CD4-positive, alpha-beta T cell treated with Interleukin-6 at 100 ng/mL for 8 hours (primary cell): ENCODE measurements at places on chromosomes 1 and 21.

DNA sequence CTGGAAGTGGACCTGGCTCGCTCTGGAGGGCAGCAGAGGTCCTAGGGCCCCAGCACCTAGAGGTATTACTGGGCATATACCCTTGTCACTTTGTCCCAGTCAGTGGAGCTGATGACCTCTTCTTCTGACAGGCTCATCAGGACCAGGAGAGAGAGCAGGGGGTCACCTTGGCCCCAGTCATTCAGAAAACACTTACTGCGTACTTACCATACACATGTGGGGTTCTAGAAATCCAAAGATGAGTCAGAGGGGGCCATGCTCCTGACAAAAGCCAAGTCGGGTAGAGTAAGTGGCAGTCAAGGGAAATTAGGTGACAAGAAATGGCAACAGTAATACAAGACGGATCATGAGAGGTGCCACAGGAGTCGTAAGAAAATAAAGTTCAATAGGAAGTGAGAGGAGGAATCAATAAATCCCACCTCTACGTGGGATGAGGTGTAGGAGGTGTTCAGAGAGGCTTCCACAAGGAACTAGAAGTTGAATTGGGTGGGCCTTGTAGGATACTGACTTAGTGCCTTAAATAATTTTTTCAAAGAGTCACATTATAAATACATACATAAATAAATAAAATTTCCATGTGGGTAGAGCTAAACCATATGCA, 6.8 kb downstream of the KCNC4 start:
- DNase-seq, result no peak

- no peak for DNase-seq
These were observed 17.1 kb downstream of the ABCG1 start for GRCh38 chr21:42236014-42236413.

DNA sequence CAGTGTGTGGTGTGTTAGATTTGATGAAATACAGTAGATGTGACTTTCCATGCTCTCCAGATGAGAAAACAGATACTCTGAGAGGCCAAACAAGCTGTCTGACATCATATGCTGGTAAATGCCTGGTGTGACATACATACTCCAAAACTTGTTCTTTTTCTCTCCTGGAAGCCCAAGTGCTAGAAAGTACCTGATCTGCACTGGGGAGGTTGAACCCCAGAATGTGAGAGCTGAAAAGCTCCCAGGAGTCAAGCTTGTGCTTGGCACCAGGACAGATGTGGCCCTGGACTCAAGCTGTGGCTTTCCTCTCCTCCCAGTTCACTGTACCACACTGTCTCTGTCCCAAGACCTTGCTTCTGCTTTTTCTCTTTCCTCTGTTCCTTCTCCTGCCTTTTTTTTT, 389.0 kb upstream of the USP24 start:
- DNase-seq, result no peak

- DNase-seq, result no peak
These were observed 54.3 kb downstream of the GRIK1 start for GRCh38 chr21:29885491-29885890.

DNA sequence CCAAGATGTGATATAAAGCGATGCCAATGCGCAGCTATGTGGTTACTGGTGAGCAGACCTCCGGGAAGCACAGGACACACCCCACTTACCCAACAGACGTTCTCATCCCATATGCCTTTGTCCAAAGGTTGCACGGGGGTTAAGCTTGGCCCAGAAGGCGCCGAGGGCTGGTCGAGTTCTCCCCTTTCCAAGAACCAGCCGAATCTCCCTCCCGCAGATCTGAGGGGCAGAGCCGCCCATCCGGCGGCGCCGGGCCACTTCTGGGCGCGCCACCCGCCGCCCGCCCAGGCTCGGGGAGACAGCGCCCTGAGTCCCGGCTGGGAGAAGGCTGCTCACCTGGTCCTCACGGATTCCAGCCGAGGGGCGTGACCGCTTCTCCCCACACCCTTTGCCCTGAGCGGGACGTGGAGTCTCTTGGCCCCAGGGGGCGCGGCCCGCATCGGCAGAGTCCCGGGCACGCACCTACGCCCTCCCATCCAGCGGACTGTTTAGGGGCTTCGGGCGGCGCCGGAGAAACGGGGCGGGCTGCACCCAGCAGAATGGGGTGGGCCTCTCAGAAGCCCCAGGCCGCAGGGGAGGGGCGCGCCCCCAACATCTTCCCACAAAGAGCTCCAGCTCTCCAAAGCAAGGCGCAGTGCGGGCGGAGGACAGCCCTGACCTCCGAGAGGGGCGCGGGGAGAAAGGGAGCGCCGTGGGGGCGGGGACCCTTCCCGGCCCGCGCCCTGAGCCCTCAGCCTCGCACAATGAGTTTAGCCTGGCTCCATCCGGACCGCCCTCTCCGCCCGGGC, 615 bp downstream of the GPR161 start:
- no peak for DNase-seq

DNA sequence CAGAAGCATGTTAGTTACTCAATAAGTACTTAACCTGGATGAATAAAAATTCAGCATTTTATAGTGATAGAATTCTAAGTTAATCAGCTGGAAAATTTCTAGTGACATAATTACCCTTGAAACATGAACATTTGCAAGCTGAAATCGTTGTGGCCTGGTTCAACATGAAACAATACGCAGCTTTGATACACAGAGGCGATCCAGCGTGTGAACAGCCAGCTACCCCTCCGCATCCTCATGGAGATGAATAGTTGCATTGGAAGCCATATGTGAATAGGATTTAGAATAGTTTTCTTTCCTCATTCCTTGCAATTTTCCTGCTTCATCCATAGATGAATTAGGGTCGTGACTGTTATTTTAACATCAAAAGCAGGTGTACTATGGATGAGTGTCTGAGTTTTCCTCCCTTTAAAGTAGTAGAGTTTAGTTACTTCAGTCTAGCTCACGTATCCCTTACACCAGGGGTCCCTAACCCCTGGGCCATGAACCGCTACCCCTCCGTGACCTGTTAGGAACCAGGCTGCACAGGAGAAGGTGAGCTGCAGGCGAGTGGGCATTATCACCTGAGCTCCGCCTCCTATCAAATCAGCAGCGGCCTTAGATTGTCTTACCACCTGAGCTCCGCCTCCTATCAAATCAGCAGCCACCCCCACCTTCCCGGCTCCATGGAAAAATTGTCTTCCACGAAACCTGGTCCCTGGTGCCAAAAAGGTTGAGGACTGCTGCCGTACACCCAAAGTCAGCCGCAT, 6.2 kb upstream of the TARBP1 start:
- DNase-seq, result no peak

DNA sequence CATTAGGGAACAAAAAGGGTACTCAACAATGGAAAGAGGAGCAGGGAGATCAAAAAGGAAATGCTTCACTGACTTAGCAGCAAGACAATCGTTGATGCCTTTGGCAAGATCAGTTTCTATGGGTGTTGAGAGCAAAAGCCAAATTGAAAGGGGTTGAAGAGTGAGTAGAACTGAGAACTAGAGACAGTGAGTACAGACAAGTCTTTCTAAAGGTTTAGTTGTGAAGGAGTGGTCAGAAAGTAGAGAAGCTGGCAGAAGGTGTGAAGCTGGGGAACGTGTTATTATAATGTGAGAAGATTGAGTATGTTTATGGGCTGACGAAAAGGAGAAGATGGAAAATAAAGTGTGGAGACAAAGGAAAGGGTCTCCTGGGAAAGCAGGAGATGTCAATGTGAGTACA, 221.2 kb upstream of the USP25 start:
- no peak for DNase-seq

GRCh38 chr1:236800002-236800620, 5.0 kb downstream of the MTR start:
- DNase-seq, result no peak

DNA sequence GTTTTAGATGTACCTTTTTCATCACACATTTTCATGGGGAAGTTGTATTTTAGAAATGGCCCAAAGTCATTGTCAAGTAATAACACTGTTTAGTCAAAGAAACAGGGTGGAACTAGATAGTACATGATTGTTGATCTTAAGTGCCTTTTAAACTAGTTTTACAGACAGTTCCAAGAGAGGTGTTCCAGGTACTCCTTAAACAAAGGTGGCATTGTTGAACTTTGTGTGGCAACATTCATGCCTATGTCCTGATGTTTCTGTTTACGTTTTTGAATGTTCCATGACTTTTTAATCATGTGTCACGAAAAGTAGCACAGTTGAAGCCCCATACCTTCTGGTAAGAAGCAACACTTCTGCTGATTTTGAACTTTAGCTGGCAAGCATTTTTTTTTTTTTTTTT, 9.1 kb upstream of the SH3D21 start:
- DNase-seq, result no peak

DNA sequence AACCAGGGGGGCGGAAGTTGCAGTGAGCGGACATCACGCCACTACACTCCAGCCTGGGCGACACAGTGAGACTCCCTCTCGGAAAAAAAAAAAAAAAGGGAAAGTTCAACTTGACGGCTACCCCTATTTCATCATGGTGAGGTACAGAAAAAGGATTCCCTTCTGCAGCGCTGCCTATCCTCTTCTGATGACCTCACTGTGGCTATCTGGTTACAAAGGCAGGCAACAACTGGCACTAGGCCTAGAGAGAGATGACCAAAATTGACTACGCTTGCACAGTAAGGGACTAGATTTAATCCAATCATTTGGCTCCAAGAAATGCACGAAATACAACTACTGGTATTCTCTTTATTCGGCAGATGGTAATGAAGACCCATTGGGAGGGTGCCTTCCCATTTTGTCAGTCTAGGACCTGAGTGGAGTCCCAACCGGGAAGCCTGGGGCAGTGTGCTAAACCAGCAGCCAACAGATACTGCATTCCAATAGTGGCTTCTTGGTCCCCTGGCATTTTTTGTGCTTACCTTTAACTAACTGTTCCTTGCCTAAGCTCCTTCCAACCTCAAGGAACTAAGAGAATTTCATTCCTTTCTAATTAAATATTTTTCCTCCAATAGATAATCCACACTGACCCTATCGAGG, 36.6 kb downstream of the ITPKB start:
- no peak for DNase-seq

- DNase-seq, result no peak
These were observed 205.6 kb downstream of the ATG4C start for GRCh38 chr1:62989497-62989896.

GRCh38 chr1:44718091-44718490, 12.9 kb downstream of the RNU5D-1 start:
- DNase-seq, result no peak

- no peak for DNase-seq
These were observed 4.1 kb downstream of the SEMA4A start for GRCh38 chr1:156157506-156157905.

DNA sequence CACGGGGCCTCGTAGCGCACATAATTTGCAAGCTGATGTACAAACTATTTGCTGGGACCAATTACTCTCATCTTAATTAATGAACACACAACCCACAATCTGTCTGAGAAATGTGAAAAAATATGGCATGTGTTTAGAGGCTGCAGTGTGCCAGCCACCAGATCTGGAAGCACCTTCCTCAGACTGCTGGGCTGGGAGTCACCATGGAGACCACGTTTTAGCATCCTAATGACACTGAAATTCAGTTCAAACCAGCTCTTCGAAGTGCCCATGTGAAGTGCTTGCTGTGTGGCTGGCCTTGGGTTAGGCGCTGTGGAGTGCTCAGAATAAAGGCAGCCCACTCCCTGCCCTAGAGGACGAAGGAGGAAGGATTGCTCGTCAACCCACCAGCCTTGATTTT, 482.4 kb downstream of the OMA1 start:
- no peak for DNase-seq

- no peak for DNase-seq
These were observed 64.1 kb downstream of the NID1 start for GRCh38 chr1:236000781-236001180.

DNA sequence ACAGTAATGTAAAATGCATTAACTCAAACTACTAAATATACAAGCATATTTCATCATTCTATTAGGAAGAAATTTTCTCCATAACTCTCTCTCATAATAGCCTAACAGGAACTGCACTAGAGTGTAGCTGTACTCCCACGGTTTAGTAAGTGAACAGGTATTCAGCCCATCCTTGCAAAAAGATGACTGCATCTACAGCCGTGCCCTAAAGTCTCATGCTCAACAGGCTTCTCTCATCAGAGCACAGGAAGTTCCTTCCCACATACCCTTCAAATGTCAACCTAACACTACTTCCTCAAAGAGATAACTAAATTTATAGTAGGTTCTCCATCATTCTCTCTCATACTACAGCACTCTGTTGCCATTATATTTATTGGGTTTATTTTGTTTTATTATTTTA, 251.6 kb downstream of the AKT3 start:
- peak; percentile 38 for DNase-seq

GRCh38 chr1:101051688-101052638, 26.4 kb upstream of the DPH5 start:
- no peak for DNase-seq

DNA sequence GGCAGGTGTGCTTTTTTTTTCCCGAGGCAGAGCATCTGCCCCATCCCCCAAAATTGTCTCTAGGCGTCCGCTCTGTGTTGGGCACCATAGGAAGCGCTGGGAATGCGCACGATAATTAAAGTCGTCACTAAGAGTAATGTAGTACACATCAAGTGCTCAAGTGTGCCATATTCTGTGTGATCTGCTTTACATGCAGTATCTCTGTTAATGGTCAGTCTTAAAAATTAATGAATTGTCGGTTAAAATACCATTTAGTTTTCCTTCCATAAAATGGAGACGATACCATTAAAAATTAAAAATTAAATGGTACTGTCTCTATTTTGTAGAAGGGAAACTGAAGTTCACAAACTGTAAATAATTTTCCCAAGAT, 544 bp upstream of the CCT8 start:
- DNase-seq, result no peak

DNA sequence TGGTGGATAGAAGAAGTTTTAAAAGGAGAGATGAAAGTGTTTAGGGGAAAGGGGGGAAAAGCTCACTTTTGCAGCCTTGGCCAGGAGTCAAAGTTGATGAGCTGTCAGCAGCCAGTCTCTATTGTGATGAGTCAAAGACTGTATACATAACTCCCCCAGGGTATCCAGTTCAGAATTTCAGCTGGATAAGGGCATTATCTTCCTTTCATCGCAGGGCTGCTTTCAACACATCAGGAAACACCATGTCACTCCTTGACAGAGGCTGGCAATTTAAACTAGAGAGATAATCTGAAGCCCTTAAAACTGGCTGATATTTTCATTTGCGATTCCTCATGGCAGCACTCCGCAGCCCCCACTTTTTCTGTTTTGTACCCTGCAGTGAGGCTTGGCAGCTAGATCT, 328.5 kb downstream of the TBX15 start:
- no peak for DNase-seq

DNA sequence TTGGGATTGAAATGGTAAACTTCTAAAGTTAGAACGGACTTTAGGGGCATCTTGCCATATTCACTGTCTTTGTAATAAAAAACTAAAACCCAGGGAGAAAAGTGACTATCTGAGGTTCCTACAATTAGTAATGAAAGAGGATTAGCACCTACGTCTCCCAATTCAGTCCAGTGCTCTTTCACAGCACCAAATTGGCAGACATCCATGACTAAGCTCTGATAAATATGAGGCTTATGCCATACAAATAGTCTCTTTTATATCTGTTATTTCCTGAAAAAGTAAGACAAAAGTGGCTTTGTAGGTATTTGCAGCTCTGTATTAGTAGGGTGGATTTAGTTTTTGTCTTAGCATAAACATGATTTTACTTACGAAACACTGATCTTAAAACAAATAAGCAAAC, 315.0 kb upstream of the NRIP1 start:
- no peak for DNase-seq
